ENCODE measurements at places on chromosomes 11 and 22.

- DNase-seq, result no peak
These were observed 60.2 kb upstream of the WNT11 start for GRCh38 chr11:76266286-76267100.

- DNase-seq, result no peak
These were observed 86.9 kb downstream of the FAM83F start for GRCh38 chr22:40081662-40082061.

- DNase-seq, result no peak
These were observed 12.1 kb downstream of the ELF5 start for GRCh38 chr11:34501500-34501899.

GRCh38 chr11:27357250-27357649 is 5.8 kb downstream of the CCDC34 start:
- DNase-seq, result no peak

- DNase-seq, result peak; percentile 68
These were observed 29.1 kb upstream of the TXNRD2 start for GRCh38 chr22:19970479-19971275.

- DNase-seq, result peak; percentile 25
These were observed 2.2 kb upstream of the RPS6KA4 start for GRCh38 chr11:64356498-64357411.

DNA sequence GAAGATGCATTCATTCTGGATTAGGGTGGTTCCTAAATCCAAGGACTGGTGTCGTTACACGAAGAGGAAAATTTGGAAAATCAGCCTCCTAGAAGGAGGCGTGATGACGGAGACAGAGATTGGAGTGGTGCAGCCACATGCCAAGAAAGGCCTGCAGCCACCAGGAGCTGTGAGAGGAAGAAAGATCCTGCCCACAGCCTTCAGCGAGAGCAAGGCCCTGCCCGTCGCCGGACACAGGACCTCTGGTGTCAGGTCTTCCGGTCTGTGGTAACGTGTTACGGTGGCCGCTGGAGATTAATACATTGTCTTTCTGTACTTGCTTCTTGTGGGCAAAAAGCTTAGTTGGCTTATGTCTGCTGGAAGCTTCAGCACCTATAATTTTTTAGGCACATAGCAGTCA is 1045.8 kb downstream of the BRD1 start:
- DNase-seq, result no peak

DNA sequence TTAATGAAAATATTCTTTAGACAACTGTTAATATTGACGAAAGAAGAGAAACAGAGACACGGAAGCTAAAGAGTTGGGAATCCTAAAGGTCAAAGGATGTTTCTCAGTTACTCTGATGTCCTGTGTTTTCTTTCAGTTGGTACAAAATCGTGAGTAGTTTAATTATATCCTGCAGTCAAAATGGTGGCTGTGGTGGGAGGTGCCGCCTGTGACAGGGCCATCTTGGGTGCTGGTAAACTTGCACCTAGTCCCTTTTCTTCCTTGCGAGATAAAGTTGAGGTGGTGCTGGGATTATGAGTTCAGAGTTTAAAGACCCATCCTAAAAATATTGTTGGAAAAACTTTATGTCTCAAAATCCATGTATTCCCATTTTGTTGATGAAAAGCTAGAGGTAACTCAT is 2.2 kb downstream of the CECR2 start:
- DNase-seq, result no peak

DNA sequence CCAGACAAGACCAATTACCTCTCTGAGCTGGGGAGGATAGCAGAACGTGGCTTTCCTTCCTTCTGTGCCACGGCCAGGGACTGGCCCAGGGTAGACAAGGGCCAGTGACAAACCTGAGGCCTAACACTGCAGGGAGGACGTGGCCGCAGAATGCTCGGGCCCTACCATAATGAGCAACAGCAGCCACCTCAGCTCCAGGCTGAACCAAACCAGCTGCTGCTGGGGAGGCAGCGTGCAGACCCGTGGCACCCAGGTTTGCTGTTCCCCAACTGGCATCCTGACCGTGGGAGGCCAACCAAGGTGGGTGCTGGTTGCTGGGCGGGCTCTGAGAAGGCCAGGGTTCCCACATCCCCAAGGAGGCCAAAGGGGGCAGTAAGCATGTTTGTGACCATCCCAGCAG is 83.0 kb downstream of the MORC2 start:
- no peak for DNase-seq

DNA sequence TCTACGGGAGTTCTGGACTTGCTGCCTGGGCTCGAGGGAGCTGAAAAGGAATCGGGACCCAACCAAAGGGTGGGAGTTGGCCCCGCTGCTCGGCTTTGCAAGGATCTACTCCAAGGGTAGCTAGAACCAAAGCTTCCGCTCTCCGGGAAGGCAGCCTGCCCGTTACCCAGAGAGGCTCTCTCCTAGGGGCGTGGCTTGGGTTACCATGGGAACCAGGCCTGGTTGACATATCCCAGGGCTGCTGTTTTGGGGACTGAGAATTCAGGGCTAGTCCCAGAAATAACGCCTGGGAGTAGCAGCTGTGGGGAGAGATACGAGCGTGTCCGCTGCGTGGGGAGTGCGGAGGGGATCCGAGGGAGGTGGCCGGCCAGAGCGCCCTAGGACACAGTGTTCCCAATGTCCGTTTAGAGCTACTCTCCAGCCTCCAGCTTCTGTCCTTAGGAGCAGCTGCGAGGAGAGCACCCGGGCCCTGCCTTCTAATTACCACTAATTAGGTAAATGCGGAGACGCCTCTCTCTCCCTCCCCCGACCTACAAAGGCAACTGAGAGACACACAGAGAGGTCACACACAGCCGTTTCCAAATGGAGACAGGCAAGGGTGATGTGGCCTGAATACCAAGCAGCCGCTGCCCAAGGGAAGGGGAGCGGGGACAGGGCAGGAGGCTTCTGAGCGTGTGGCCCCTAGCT is 141.6 kb upstream of the CADM1 start:
- no peak for DNase-seq

DNA sequence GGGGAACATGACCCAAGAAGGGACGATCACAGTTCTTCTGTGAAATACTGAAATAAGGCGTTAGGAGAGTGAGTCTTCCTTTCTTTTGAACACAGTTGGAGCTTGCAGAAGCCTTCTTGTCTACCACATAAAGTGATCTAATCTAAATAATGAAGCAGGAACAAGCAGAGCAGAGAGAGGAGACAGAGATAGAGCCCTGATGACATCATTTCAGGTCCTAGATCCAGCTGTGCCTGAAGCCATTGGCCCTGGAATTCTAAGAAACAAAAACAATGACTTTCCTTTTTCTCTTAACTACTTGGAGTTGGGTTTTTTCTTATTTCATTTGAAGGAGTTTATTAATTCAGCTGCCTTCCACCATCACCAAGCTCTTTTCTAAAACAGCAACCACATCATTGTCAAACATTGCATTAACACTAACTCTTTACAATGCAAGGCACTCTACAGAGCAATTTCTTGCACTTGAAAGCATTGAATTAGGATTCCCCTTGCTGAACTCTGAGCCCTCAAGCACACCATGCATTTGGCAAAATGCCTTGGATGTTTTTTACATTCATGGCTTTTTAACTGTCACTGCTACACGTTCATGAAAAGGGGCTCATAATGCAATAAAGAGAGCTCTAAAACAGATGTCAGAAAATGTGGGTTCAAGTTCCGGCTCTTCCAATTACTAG is 117.2 kb upstream of the TIMP3 start:
- DNase-seq, result no peak

- DNase-seq, result no peak
These were observed 24.1 kb downstream of the OR10D3 start for GRCh38 chr11:124207102-124207792.

DNA sequence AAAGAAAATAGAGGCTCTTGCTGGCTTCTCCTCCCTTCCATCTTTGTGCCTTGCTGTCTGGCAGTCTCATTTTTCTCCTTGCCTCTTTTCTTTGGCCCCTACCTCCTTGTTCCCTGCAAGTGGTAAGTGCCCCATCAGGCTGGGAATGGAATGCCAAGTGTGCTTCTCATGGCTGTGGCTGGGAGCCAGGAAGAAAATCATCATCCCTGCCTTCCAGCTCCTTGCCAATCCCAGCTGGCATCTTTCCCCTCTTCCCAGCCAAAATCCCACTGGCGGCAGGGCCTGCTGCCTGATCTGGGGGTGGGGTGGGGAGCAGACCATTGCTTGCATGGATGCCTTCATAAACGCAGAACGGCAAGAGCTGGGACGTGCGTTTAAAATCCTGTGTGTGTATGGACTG is 27.0 kb upstream of the SLC25A18 start:
- no peak for DNase-seq

- DNase-seq, result no peak
These were observed 276.8 kb downstream of the BRD1 start for GRCh38 chr22:49550766-49551362.

DNA sequence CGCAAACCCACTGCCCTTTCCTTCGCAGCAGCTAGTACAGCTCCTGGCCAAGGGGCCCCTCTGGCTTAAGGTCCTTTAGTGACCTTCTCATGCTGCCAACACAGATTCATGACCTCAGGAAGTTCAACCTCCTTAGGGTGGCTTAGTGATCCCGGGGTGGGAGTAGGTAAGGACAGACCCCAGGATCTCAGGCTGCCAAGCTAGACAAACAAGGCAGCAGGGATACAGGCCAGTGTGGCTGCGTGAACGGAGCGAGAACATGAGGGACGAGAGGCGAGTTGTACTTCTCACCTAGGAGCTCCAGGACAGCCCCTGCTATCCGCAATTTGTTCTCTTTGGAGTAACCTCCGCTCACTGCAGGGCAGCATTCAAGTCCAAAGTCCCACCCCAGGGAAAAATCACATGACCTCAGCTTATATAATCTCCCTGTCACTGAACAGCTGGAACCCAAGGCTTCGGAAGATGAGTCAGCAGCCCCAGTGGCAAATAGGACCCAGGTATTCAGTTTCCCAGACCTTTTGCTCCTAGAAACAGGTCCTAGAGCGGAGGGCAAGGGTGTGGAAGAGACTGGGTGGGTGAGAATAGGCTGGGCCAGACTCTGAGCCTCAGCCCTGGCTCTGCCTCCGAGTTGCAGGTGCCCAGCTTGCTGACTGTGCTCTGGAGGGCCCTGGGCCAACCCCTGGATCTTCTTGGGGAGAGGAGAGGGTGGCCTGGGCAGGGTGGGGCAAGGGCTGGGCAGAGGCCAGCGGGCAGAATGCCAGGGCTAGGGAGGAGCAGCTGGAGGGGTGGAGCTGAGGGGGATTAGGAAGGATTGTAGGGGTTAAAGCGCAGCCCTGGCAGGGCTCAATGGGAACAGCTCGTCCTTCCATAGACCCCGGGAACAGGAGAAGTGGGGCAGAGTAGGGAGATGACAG is 13.1 kb downstream of the USP2 start:
- no peak for DNase-seq

DNA sequence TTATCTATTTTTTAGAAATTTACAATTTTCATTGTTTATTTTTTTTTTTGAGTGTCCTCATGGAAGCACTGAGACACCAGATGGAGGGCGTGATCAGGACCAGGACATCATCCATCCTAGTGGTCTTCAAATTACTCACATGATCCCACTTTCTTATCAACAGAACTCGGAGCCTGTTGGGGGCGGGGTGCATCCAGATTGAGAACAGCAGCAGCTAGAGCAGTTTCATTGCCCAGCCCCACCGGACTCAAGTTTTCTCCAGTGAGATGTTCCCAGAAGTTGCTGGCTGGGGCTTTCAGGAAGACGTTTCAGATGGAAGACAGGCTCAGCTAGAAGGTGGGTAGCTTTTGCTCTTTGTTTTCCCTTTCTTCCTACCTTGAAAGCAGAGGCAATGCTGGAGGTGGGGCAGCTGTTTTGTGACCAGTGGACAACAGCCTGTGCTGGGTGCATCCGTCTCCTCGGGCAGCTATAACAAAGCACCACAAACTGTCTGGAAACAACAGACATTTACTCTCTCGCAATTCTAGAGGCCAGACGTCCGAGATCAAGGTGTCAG is 562.1 kb downstream of the TBC1D22A start:
- DNase-seq, result no peak

DNA sequence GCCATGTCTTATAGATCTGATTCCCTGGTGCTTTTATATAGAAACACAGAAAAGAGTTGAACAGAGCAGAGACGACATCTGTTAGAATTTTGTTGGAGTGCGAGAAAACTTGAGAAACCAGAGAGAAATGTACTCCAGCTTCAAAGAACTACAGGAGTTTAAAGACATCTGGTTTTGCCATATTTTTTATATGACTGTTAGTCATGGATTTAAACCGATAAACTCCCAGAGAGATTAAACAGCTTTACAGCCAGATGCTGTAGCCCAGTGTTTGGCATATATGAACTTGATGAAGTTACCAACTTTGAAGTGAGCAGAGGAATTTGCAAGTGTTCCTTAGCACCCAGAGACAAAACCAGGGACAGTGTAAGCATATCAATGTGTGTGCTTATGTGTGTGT is 1083.1 kb downstream of the LRRC4C start:
- no peak for DNase-seq

DNA sequence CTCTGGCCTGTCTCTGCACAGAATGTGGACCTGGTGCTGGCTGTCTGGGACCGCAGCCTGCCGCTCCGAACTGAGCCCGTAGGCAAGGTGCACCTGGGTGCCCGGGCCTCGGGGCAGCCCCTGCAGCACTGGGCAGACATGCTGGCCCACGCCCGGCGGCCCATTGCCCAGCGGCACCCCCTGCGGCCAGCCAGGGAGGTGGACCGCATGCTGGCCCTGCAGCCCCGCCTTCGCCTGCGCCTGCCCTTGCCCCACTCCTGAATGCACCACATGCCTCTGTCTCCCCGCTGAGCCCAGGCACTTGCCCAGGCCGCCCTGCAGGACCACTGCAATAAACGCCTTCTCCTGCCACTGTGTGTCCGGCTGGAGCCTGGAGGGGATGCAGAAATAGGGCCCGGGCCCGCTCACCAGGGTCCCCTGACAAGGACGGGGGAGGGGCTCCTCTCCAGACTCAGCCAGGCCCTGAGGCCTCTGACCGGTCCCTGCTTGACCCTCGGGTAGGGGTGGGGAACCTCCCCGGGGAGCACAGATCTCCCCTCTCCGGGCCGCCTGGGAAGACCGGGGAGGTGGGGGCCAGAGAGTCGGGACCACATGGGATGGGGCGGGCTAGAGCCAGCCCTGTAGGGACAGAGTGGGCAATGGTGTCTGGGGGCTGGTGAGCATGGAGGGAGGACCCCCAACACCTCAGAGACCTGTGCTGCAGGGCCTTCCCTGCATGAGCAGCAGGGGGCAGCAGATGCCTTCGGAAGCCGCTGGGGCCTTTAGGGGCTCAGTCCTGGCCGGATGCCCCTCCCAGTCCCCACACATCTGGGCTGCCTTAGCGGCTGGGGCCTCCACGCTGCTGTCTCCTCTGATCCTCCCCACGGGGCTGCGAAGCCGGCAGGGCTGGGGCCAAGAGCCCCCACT is 1.4 kb upstream of the TNNI2 start:
- peak; percentile 86 for DNase-seq

DNA sequence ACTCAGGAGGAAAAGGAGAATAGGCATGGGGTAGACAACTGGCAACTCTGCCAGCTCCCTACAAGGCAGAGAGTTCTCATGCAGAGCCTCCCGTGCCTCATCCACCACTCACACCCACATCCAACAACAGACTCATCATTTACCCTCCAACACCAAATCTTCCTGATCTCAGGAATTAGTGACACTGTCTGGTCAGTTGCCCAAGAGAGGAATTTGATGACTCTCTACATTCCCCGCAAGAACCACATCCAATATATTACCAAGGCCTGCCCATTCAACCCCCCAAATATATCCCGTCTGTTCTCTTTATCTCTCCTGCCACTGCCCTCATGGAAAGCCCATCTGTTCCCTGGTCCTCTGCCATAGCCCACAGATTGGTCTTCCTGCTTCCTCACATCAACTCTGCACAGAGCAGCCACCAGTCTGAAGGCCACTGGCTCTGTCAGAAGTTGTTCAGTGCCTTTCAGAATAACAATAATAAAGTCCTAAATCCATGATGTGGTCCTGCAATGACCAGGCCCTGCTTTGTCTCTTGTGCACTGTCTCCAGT is 57.5 kb upstream of the CD82 start:
- no peak for DNase-seq
